ENCODE measurements at places on chromosomes 2 and 18.

- DNase-seq = no peak
Measured at GRCh38 chr18:32270341-32270740, 80.5 kb downstream of the MEP1B start.

DNA sequence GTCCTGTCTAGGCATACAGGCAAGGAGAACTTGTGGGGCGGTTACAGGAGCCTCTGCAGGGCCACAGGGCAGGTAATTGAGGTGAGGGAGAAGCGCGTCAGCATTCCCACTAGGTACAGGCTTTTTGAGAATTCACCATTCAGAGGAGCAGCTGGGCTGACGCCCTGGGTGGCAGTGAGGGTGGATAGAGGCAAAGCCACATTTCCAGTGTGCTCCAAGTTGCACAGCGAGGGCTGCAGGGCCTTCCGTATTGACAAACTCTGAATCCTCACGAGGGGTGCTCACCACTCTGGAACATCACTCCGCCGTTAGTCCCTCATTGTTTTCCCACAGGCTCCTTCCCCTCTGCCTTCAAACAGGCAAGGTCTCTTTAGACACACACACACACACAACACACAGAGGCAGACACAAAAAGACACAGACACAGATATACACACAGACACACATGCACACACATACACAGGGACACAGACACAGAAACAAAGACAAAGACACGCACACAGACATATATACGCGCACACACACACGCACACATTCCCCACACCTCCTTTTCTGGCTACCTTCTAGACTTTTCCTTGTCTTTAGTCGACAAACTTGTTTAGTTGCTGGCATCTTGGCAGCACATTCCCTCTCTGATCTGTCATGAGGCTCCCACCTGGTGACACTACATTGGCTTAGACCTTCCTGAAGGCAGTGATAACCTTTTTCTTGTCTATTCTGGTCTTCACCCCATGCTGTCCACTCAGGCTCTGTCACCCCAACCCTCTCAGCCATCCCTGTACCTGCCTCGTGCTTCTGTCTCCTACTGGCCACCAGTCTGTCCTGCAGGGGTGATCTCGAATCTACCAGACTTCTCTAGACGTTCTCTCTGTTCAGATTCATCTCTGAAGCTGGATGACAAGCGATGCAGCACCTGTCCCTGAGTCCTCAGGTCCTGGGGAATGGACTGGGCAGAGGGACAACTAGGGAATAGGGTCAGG, 136.8 kb downstream of the ALPK2 start:
- no peak for DNase-seq

DNA sequence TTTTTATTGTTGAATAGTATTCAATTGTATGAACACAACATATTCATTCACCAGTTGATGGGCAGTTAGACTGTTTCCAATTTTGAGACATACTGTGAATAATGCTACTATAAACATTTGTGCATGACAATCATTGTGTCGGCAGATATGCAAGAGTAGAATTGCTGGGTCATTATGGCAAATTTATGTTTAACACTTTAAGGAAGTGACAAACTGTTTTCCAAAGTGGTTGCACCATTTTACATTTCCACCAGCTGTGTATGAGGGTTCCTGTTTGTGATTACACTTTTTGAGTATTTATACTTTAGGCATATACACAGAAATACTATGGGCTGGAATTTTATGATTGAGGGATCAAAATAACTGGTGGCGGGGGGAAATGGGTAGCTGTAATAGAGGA, 61.2 kb downstream of the MAP4K3 start:
- DNase-seq = no peak

- no peak for DNase-seq
Measured at GRCh38 chr2:19800796-19801195, 101.0 kb downstream of the TTC32 start.

DNA sequence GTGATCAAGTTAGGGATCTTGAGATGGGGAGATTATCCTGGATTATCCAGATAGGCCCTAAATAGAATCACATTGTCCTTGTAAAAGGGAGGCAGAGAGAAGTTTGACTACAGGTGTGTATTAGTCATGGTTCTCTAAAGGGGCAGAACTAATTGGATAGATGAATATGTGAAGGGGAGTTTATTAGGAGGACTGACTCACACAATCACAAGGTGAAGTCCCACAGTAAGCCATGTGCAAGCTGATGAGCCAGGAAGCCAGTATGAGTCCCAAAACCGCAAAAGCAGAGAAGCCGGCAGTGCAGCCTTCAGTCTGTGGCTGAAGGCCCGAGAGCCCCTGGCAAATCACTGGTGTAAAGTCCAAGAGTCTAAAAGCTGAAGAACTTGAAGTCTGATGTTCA, 275.8 kb downstream of the KCNS3 start:
- DNase-seq = no peak

GRCh38 chr2:30287857-30288513, 56.7 kb downstream of the LBH start:
- DNase-seq = no peak

DNA sequence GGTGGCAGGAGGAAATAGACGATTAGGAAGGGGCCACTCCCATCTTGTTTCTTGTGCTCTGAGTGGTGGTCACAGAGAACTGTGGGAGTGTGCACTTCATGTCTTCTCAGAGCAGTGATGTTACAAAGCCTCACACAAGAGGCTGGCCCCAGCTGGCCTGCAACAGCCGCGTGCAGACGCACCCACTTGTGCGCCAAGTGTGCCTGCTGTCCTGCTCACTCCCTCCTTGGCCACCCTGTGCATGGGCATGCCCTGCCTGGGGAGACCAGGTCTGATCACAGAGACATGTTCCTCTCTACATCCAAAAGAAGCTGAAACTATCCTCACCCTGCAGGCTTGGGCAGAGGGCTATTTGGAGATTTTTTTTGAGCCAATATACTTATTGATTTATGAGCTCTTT, 108.4 kb downstream of the MRO start:
- DNase-seq = no peak

DNA sequence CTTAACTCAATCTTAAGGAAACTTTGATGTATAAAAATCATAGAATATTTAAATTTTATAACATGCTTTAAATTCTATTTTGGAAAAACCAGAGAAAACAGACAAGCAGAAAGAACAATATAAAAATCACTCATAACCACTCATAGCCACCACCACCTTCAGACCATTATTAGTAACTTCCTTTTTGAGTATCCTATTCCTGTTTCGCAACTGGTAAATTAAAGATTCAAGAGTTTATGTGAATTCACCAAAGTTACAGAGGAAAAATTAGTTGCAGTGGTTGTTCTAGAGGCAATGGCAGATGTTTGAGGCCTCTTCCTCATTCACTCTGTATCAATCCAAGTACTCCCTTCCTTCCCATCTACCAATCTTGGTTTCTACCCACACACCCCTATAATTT, 49.3 kb upstream of the PROKR1 start:
- DNase-seq = no peak

DNA sequence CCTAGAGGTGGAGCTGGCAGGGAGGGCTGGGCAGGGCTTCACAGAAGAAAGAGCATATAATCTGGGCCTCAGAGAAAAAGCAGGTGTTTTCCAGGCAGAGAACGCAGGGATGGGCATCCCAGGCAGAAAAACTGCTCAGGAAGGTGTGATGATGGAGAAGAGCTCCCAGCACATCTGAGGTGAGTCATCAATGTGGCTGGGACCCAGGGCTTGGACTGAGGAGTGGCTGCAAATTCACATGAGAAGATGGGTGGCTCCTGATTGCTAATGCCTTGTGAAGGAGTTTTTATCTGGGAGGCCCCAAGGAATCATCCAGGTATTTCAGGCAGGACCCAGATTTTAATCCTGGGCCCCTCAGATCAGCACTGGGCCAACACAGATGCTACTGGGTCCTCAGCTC, 10.2 kb downstream of the IL1F10 start:
- DNase-seq = no peak

- DNase-seq = no peak
Measured at GRCh38 chr2:183838295-183838694, 714.1 kb downstream of the NUP35 start.

DNA sequence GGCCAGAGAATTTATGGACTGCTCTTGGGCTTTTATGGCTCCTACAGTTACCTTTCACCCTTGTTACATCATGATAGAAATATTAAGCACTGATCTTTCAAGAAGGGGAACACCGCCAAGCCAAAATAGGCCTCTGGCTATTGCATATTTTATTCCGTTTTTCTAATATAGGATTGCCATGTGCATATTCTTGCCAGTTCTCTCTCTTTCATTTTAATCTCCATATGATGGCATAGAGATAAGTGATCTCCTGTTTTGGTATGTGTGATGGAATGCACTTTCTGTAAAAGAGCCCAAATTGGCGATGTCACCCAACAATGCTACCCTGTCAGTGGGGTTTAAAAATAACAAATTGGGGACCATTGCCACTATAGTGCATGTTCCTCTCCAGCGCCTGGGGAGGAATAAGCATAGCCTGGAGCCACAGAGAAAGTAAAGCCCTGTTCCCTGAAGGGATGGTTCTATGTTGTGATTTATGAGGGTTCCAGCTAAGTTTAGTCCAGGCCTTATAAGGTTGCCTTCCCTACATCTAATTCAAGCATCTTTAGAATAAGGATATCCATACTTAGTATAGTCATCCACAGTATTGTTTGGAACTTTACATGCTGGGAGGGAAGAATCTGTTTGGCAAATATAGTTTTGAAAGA, 26.9 kb downstream of the CMPK2 start:
- no peak for DNase-seq

DNA sequence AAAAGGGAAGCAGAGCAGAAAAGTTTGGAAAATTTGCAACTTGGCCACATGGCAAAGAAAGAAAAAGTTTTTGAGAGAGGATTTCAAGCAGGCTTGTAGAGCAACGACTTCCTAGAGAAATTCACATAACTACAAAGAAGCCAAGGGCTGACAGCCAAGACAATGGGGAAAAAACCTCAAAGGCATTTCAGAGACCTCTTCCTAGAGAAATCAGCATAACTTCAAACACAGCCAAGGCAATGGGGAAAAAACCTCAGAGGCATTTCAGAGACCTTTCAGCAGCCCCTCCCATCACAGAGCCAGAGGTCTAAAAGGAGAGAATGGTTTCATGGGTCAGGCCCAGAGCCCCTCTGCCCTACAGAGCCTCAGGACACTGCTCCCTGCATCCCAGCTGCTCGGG, 7.2 kb downstream of the ADI1 start:
- no peak for DNase-seq

- DNase-seq = no peak
Measured at GRCh38 chr18:2324459-2324858, 246.8 kb downstream of the METTL4 start.

GRCh38 chr2:158407031-158407430, 49.5 kb downstream of the CCDC148 start:
- no peak for DNase-seq

- no peak for DNase-seq
Measured at GRCh38 chr2:167784084-167784425, 463.3 kb downstream of the STK39 start.

DNA sequence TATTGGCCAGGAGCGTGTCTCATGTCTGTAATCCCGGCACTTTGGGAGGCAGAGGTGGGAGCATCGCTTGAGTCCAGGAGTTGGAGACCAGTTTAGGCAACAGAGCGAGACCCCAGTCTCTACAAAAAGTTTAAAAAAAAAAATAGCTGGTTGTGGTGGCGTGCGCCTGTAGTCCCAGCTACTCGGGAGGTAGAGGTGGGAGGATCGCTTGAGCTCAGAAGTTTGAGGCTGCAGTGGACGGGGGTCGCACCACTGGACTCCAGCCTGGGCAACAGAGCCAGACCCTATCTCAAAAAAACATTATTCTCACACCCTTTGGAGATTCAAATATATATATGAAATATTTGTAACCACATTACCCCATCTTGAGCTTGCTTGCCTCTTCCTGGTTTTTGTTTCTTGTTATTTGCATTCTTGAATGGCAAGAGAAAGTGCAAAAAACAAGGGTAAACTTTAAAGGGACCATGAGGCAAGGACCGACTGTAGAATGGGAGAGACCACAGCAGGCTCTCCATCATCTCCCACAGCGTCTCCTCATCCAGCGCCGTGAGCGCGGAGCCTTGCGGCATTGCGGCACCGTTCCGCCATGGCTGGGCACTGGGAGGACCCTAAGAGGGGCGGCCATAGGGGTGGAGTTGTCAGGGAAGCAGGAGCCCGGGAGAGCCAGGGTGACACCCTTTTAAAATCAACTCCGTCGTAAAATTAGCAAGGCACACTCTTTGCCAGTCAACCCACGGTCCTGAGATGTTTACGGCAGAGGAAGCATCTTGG, 1.4 kb downstream of the ELP2 start:
- DNase-seq = no peak

DNA sequence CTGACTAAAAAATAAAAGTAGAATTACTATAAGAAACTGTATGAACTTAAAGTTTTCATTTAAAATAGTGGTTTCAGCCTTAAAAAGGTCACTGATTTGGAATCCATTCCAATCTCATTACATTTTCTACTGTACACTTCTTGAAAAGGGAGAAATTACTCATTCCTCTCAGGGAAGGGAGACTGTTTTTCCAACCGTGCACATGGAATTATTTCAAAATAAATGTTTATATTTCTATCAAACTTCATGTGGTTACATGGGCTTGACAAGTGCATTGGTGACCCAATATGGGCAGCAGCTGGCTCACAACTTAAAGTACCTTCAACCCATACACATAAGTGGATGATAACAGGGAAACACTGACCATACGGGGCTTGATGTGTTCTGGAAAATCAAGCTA, 324.5 kb upstream of the THUMPD2 start:
- no peak for DNase-seq

DNA sequence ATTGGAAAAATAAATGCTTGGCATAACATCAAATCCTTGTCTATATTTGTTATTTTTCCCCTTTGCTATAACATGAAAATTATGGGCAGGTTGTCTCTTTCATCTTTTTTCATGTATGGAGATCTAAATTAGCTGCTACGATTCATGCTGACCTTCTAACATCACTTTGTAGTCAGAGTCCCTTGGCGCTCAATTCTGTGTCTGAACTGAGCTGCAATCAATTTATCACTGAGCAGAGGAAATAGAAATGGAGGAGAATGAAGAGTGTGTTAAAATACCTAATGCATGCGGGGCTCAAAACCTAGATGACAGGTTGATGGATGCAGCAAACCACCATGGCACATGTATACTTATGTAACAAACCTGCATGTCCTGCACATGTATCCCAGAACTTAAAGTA, 168.9 kb downstream of the CDH7 start:
- no peak for DNase-seq

- DNase-seq = no peak
Measured at GRCh38 chr2:69969991-69970390, 8.6 kb upstream of the ASPRV1 start.

DNA sequence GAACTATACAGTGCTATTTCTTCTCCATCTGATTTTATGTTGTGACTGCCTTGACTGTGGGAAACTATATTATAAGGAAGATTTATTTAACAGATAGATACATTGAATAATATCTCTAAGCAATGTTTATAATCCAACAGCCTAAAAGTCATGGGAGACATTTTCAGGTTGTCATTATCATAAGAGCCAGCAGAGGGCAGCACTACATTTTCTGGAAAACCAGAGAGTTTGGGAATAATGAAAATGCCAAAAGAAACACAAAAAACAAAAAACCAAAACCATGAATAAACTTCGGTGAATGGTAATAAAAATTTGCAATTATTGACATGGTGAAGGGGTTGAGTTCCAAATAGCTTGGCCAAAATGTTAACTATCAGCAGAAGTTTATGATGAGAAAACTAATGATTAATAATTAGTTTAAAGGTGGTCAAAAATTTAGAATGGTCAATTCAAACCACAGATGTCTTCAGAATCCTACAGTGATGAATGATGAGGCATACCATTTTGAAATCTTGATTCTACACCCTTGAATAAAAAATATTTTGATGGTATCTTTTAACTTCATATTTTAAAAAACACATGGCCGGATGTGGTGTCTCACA, 4.7 kb downstream of the EEF1B2 start:
- peak; percentile 9 for DNase-seq
